ENCODE measurements at places on chromosomes 7 and 10.

DNA sequence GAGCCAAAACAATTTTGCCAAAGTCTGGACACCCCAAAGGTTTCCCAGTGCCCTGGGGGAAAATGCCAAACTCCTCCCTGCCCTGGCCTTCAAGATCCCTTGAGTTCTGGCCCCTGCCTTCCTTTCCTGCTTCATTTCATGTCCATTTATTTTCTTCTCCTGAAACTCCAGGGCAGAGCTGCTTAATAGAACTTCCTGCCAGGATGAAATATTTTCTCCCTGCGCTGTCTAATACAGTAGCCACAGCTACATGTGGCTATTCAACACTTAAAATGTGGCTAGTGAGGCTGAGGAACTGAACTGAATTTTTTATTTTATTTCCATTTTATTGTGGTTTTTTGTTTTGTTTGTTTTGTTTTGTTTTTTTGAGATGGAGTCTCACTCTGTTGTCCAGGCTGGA, 49.6 kb downstream of the COL13A1 start:
- no peak for DNase-seq

DNA sequence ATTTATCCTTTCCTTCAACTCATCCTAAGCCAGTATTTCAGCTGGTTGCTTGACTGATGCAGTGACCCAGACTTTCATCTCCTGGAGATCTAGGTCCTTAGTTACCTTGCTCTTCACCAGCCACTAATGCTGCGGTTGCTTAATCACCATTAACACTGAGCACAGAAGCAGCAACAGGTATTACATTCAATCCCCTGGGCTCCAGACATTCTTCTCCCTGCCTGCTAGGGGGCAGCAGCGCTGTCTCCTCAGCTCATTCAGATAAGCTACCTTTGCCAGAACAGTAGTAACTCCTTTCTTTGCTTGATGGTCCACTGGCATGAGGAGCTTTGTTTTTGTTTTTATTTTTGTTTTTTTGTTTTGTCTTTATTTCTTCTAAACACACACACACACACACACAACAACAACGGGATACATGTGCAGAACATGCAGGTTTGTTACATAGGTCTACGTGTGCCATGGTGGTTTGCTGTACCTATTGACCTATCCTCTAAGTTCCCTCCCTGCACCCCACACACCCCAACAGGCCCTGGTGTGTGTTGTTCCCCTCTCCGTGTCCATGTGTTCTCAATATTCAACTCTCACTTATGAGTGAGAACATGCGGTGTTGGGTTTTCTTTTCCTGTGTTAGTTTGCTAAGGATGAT, 1043.2 kb upstream of the C7orf33 start:
- DNase-seq, result peak; percentile 17

DNA sequence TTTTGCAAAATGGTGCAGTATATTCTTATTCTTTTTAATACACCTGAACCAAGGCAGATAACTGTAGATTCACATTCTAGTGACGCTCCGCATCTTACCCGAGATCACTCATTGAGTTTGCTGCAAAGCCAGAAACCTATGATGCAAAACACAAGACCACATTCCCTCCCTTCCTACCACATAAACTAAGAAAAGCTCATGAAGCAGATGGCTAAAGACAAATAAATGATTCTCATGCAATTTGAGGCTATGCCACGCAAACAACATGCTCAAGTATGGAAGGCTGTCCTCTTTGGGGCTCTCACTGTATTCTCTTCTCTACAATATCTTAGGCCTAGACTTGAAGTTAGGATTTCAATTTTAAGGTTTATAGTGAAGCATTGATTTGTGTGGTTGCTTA, 95.0 kb upstream of the BMPER start:
- DNase-seq, result no peak

GRCh38 chr10:100868382-100868781, 44.4 kb upstream of the SLF2 start:
- no peak for DNase-seq

- DNase-seq, result no peak
These were observed 15.6 kb downstream of the SMKR1 start for GRCh38 chr7:129517931-129518330.

GRCh38 chr7:48426331-48426965, 255.2 kb downstream of the ABCA13 start:
- no peak for DNase-seq
